ENCODE measurements at places on chromosomes 13 and 19.

DNA sequence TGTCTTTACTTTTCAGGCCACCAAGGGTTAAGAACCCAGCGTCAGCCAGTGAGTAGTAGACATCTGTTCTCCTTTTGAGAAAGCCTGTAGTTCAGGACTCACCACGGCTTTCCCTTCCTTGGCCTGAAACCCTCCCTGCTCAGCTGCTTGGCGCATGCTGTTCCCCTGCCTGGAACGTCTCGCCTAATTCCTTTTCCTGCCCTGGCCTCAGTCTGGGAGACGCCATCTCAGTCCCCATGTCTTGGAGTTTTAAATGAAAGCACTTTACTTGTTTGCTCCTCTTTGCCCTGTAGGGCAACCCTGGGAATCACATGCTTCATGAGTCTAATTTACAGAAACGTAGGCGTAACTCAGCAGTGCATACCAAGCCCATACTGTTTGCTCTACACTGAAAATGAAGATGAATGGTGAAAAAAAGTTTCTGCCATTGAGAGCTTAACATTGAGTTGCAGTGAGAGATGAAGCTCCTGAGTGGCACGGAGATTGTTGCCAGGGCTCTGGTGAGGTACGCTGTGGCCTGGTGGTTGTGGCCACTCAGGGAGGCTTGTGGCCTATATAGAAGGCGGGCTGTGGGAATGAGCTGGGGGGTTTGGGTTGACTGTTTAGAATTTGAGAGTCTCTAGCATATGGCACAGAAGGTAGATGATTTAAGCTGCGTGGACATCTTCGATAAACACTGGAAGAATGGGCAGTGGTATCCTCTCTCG lies 52.8 kb downstream of the GATAD2A start:
- no peak for DNase-seq

- DNase-seq: no peak
Measured at GRCh38 chr19:3499738-3500428, 591 bp downstream of the DOHH start.

GRCh38 chr13:78376033-78376432 lies 227.3 kb downstream of the POU4F1 start:
- DNase-seq: no peak

- no peak for DNase-seq
Measured at GRCh38 chr13:28318496-28318895, 176.4 kb downstream of the FLT1 start.
